ENCODE measurements at places on chromosomes 2 and 18.

DNA sequence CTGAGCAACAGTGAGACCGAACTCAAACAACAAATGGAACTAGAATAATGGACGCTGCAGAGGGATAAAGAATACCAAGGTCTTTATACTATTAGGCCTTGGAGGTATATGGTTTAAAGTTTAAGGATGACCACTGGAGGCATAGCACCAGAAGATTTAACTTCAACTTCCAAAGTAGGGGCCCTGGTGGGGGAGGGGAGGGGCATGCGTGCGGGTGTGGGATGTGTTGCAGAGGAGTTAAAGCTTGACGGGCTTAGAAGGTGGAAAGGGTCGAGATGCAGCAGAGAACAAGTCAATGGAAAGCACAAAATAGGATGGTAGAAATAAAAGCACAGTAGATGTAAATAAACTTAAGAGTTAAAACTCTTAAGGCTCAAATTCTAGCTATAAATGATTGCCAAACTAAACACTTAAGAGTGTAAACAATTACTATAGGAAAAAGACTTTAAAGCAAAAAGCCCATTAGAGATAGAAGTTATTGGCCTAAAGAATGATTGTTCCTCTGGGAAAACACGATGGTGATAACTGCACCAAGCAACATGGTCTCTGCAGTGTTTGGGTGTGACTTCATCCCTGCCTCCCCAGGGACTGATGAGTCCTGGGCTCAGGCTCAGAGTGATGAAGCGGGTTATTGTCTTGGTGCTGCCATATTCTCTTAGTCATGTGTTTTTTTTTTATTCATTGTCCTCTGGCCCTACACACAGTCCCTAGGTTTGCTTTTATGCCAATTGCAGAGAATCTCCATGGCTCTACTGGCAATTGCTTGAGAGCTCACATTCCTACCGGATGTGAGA is 13.0 kb downstream of the RRM2 start:
- DNase-seq = no peak

DNA sequence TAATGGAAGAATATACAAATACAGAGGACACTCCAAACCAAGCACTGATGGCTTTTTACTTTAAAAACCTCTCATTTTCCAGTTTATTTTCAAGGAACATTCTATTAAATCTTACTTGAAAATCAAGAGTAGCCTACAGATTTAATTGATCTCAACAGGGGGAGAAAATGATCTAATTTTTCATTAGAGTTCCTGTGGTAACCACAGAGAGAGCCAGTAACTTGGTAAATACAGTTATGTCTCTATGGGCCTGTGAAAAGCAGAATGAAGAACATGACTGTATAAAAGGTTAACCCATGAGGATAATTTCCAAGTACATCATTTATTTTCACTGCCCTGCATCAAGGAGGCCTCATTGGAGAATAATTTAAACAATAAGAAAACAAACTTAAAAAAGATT is 39.8 kb upstream of the ITPRID2 start:
- no peak for DNase-seq

DNA sequence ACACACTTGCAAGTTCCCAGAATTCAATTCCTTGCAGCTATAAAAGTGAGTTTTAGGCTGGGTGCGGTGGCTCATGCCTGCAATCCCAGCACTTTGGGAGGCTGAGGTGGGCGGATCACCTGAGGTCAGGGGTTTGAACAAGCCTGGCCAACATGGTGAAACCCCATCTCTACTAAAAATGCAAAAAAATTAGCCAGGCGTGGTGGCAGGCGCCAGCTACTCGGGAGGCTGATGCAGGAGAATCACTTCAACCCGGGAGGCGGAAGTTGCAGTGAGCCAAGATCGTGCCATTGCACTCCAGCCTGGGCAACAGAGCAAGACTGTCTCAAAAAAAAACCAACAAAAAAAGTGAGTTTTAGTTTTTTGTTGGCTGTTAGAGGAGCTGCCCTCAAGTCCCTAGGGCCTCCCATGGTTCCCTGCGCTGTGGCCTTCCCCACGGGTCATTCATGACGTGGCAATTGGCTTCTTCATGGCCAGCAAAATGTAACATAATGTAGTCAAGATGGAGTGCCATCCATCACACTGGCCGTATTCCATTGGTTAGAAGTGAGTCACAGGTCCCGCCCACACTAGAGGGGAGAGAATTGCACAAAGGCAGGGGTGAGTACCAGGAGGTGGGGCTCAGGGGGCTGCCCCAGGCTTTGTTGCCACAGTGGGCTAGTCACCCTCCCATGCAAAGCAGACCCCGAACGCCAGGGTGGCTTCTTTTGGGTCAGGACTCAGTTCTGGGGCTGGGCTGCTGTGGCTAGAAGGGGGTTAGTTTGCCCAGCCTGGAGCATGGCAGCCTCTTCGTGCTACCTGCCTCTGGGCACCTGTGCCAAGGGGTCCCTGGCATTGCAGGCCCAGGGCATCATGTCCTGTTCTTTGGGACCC is 37.7 kb upstream of the INHBB start:
- no peak for DNase-seq

DNA sequence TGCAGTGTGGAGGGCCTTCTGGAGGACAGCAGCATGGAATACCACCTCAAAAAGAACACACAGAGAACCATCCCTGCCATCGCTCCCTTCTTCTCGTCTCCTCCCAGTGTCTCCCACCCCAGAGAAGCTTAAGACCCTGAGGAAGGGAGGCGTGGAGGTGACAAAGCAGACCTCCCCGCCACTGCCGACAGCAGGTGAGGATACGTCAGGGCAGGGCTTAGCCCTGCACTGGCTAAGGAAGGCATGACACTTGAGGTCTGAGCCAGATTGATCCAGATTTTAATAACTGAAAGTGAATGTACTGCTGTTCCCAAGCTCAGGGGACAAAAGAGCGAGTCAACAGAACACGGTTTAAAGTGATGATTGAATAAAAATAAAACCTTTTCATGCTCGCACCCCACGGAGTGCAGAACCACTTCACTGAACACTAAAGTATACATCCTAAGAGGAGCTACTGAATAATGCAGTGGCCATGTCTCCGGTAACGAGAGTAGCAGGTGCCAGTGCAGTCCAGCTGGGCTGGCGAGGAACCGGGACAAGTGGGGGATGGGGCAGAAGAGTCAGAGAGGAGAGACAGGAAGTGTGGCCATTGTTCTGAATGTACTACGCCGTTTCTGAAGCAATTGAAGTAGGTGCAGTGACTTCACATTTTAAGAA is 391.0 kb downstream of the CDH2 start:
- no peak for DNase-seq

- no peak for DNase-seq
Measured at GRCh38 chr2:224209555-224210285, 170.6 kb upstream of the SERPINE2 start.

GRCh38 chr2:71704688-71705087 is 251.3 kb downstream of the DYSF start:
- DNase-seq = no peak

DNA sequence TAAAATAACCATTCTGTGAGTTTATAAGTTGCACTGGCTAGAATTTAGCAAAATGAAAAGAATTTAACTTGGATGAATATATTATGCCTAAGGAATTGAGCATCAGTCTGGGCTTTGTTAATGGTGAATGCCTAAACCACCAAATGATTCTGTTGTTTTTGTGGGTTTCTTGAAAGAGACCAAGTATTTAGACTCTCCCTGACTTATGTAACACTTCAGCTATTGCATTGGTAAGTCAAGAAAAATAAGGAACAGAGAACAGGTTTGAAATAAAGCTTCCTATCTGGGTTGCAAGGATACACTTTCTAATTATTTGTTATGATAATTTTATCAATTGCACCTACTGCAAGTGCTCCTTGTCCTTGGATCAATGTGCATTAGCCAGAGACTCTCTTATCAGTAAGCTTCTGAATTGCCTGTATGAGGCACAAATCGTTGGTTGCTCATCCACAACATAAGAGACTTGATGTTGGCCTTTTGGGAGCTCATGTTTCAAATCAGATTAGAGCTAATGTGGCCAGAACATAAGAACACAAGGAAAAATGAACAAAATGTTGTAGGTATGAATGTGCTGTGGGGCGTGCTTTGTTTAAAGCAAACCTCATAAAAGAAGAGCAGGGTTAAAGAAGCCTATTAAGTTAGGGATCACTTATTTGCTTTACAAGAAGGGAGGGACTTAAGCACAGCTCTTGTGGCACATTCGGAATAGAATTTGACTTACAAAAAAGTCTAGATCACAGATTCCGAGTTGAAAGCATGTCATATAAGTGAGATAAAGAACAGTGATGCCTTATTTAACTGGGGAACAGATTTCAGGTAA is 37.2 kb downstream of the PRKCE start:
- no peak for DNase-seq

DNA sequence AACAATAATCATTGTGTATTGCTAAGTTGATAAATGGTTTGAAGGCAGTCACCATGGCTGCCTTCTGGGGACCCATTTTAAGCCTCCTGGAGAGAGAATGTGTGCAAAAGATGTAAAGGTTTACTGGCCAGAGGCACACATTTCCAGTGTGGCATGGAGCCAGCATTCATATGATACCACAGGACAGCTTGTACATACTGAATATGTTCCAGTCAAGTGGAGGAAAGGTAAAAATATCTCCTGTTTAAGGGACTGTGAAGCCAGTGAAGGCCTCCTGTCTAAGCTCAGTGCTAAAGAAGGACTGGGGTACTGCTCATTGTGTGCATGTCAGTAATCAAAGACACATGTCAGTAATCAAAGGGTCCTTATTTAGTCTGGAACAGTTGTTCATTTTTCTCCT is 119.2 kb downstream of the BABAM2 start:
- no peak for DNase-seq

GRCh38 chr18:54147439-54147838 is 77.0 kb downstream of the MBD2 start:
- DNase-seq = no peak

All from T-helper 22 cell (primary cell).